ENCODE measurements at places on chromosomes 1 and 21.
A peak's percentile ranks its signal among the peaks of the same experiment; 100 is the strongest.

- H3K4me3 ChIP-seq: no peak overlapping the region
- no peaks in the 10 kb centered on the region for H3K27me3 ChIP-seq
- no peak for DNase-seq
- H3K36me3 ChIP-seq: no peaks in the 10 kb centered on the region
- no peak overlapping the region for H3K27ac ChIP-seq
Measured at GRCh38 chr1:62774971-62775595, 8.8 kb upstream of the ATG4C start.

GRCh38 chr1:81004011-81004410, 796.7 kb upstream of the ADGRL2 start:
- no peak overlapping the region for H3K27ac ChIP-seq
- H3K4me3 ChIP-seq: no peak overlapping the region
- H3K4me1 ChIP-seq: no peaks in the 10 kb centered on the region
- no peaks in the 10 kb centered on the region for H3K27me3 ChIP-seq
- H3K36me3 ChIP-seq: no peaks in the 10 kb centered on the region
- no peak for DNase-seq

- DNase-seq: no peak
- H3K27me3 ChIP-seq: peaks cover 83% of the 10 kb centered on the region
- peaks cover 12% of the 10 kb centered on the region for H3K36me3 ChIP-seq
- H3K4me1 ChIP-seq: peaks cover 53% of the 10 kb centered on the region
- H3K27ac ChIP-seq: no peak overlapping the region
Measured at GRCh38 chr1:10708757-10709156, 87.7 kb downstream of the CASZ1 start.

- H3K4me1 ChIP-seq: no peaks in the 10 kb centered on the region
- no peak for DNase-seq
- H3K27ac ChIP-seq: no peak overlapping the region
- H3K36me3 ChIP-seq: peaks cover 4% of the 10 kb centered on the region
- H3K27me3 ChIP-seq: no peaks in the 10 kb centered on the region
Measured at GRCh38 chr1:24157918-24158481, 15.1 kb upstream of the IL22RA1 start.

DNA sequence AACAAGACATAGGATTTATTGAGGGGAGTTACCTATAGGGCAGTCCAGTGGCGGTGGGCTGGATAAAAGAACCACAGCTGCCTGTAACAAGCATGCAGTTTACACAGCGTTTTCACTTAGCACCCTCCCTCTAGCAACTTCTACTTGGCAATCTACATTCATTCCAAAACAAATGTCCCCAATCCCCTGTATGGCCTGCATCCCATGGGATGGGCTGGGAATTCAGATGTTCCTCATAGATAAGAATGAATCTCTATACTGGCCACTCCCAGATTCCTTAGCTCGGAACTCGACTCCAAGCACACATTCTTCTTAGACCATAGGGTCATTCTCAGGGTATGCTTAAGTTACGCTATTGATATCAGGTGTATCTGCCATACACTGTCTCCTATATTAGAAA, 33.3 kb downstream of the PCP4 start:
- no peaks in the 10 kb centered on the region for H3K36me3 ChIP-seq
- H3K4me1 ChIP-seq: no peaks in the 10 kb centered on the region
- no peak overlapping the region for H3K4me3 ChIP-seq
- H3K27me3 ChIP-seq: no peaks in the 10 kb centered on the region

DNA sequence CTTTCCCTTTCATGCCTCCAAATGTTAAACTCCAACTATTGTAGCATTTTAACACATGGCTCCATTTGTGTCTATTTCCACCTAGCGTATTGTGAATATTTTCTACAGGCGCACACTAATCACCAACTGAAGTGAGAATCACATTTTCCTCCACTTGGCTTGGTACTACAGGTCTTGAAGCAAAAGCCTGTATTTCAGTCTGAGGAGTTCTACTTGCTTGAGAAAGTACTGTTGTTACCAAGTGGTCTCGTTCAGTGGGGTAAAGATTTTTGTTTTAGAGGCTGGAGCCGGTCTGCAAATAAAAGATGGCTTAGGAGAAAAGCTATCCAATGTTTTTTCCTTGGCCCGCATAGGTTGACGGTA, 550 bp upstream of the PTBP2 start:
- H3K36me3 ChIP-seq: peaks cover 13% of the 10 kb centered on the region
- H3K27ac ChIP-seq: peak overlapping the region; percentile 99
- H3K4me3 ChIP-seq: peak overlapping the region; percentile 98
- no peaks in the 10 kb centered on the region for H3K27me3 ChIP-seq
- no peak for DNase-seq
- peaks cover 4% of the 10 kb centered on the region for H3K4me1 ChIP-seq

DNA sequence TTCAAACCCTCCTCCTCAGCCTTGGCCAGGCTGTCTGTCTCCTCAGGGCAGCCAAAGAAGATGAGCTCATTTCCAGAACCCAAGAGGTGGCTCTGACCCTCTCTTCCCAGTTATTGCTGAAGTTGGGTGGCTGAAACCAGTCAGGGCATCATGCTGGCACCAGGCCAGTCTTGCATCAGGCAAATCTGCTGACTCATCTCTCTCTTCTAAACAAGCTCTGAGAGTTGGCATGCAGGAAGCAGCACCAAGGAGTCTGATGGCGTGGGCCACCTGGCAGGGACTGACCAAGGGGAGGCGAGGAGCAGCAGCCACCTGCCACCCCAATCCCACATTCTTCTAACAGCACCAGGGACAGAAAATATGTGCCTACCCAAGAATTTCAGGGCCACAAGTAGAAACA, 104.8 kb upstream of the ATP1A1 start:
- H3K27ac ChIP-seq: no peak overlapping the region
- no peaks in the 10 kb centered on the region for H3K4me1 ChIP-seq
- no peaks in the 10 kb centered on the region for H3K27me3 ChIP-seq
- DNase-seq: no peak
- no peaks in the 10 kb centered on the region for H3K36me3 ChIP-seq

DNA sequence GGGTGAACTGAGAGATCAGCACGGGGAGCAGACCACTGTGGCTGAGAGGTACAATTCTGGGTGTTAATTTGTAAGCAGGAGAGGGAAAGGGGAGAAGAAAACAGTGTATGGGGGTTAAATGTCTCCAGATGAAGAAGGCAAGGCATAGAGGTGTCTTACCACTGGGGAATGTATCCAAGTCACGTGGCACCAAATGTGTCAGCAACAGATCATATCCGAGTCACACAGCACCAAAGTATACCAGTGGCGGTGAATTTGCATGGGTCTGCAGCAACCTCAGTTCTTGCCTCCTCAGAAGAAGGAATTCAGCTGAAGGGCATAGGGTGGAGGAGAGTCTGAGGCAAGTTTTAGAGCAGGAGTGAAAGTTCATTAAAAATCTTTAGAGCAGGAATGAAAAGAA, 21.2 kb upstream of the SYCP1 start:
- no peaks in the 10 kb centered on the region for H3K27me3 ChIP-seq
- no peak overlapping the region for H3K4me3 ChIP-seq
- no peak overlapping the region for H3K27ac ChIP-seq
- DNase-seq: no peak
- H3K4me1 ChIP-seq: no peaks in the 10 kb centered on the region

- H3K27ac ChIP-seq: peak overlapping the region; percentile 94
- no peaks in the 10 kb centered on the region for H3K27me3 ChIP-seq
- DNase-seq: no peak
- H3K36me3 ChIP-seq: peaks cover 5% of the 10 kb centered on the region
- H3K4me3 ChIP-seq: peak overlapping the region; percentile 94
- peaks cover 3% of the 10 kb centered on the region for H3K4me1 ChIP-seq
Measured at GRCh38 chr21:28884481-28884880, 108.2 kb downstream of the LTN1 start.

DNA sequence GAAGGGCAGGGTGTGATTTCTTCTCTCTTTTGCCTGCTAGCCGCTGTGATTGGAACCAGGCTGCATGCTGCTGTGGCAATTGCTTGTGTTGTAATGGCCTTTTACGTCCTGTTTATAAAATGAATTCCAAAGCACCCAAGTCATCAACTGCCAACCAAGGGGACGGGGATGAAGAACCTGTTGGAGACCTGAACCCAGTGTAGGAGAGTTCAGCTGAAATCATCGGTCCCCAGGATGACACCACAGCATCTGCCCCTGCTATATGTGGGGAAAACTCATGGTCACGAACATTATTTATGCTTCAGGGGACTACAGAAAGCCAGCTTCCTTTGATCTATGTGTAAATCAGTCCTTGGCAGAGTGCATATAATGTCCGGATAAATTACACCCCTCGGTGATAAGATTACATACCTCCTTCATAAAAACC, 3.8 kb downstream of the TMEM167B start:
- H3K4me1 ChIP-seq: peaks cover 10% of the 10 kb centered on the region
- no peak for DNase-seq
- H3K36me3 ChIP-seq: peaks cover 15% of the 10 kb centered on the region
- no peak overlapping the region for H3K4me3 ChIP-seq

DNA sequence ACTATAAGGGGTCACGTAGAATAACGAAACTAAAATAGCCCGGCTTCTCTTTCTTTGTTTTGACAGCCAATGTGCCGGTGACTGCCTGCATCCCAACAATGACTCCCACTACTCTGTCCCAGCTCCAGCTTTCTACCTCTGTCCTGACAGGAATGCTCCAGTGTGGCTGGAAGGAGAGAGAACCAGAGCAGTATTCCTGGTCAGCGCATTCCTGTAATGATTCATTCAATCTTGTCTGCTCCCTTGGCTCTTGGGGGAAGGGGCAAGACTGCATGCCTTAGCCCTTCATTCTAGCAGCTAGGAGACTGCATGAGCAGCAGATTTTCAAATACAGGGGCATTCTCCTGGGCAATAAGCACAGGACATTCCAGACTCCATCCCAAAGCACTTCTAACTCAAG, 132.1 kb upstream of the PRMT6 start:
- no peaks in the 10 kb centered on the region for H3K36me3 ChIP-seq
- no peaks in the 10 kb centered on the region for H3K27me3 ChIP-seq
- no peak for DNase-seq
- no peaks in the 10 kb centered on the region for H3K4me1 ChIP-seq

DNA sequence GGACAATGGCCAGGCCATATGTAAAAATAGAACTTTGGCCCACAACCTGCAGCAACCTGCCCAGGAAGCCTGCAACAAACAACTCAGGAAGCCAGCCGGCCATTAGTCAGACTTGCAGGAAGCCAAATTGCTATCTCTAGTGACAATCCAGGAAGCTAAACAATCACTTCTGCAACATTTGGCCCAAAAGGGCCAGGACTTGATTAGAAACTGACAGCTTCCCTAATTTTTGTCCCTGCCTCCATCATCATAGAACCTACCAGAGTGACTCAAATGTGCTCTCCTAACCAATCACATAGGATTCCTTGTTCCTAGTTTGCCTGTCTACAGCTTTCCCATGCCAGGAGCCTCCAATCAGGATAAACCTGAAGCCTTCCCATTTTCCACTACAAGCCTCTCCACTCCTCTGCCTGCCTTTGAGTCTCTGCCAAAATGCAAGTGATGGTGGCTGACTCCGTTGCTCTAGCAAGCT, 639.3 kb downstream of the PTPRU start:
- DNase-seq: no peak
- H3K4me3 ChIP-seq: no peak overlapping the region
- H3K4me1 ChIP-seq: no peaks in the 10 kb centered on the region
- no peak overlapping the region for H3K27ac ChIP-seq
- H3K27me3 ChIP-seq: no peaks in the 10 kb centered on the region
- no peaks in the 10 kb centered on the region for H3K36me3 ChIP-seq

DNA sequence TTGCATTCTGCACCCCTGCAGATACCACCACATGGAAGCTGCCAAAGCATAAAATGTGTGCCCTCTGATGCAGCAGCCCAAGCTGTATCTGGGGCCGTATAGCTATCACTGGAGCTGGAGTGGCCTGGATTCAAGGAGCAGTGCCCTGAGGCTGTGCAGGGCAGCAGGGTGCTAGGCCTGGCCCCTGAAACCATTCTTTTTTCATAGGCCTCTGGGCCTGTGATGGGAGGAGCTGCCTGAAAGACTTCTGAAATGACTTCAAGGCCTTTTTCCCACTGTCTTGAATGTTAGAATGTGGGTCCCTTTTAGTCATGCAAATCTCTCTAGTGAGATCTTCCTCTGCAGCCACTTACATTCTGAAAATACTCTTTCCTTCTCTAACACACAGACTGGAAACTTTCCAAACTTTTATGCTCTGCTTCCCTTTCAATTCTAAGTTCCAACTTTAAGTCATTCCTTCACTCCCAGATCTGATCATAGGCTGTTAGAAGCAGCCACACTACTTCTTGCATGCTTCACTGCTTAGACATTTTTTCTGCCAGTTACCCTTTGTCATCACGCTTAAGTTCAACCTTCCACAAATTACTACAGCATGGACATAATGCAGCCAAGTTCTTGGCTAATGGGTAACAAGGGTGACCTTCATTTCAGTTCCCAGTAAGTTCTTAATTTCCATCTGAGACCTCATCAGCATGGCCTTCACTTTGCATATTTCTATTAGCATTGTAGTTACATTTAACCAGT, 42.4 kb downstream of the DRAM2 start:
- H3K27ac ChIP-seq: no peak overlapping the region
- H3K4me3 ChIP-seq: no peak overlapping the region
- H3K4me1 ChIP-seq: no peaks in the 10 kb centered on the region

DNA sequence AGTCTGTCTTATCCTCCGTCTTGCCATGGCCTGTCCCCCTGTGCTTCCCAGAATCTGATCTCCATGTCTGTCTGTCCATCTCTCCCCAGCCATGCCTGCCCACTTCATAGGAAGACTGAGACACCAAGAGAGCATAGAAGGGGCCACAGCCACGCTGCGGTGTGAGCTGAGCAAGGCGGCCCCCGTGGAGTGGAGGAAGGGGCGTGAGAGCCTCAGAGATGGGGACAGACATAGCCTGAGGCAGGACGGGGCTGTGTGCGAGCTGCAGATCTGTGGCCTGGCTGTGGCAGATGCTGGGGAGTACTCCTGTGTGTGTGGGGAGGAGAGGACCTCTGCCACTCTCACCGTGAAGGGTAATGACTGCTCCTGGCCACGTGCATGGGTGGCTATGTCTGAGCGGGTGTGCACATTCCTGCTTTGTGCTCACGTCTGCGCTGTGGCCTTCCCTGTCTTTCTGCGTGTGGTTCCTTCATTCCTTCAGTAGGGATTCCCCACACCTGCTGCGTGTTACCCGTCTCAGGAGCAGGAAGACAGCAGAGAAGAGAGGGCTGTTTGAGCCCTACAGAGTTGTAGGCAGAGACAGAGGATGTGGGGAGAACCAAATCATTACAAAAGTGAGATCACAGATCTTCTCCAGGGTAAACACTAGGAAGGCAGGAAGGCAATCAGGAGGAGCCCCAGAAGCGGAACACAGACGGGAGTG, 80.8 kb downstream of the OBSCN start:
- no peak overlapping the region for H3K4me3 ChIP-seq
- H3K27me3 ChIP-seq: no peaks in the 10 kb centered on the region
- no peak for DNase-seq
- H3K27ac ChIP-seq: no peak overlapping the region
